CD4-positive, alpha-beta T cell treated with Interleukin-2 at 100 ng/mL for 4 hours (primary cell): ENCODE measurements at places on chromosomes 2 and 18.

- no peak for DNase-seq
These were observed 516.0 kb upstream of the FAM98A start for GRCh38 chr2:34115076-34115475.

DNA sequence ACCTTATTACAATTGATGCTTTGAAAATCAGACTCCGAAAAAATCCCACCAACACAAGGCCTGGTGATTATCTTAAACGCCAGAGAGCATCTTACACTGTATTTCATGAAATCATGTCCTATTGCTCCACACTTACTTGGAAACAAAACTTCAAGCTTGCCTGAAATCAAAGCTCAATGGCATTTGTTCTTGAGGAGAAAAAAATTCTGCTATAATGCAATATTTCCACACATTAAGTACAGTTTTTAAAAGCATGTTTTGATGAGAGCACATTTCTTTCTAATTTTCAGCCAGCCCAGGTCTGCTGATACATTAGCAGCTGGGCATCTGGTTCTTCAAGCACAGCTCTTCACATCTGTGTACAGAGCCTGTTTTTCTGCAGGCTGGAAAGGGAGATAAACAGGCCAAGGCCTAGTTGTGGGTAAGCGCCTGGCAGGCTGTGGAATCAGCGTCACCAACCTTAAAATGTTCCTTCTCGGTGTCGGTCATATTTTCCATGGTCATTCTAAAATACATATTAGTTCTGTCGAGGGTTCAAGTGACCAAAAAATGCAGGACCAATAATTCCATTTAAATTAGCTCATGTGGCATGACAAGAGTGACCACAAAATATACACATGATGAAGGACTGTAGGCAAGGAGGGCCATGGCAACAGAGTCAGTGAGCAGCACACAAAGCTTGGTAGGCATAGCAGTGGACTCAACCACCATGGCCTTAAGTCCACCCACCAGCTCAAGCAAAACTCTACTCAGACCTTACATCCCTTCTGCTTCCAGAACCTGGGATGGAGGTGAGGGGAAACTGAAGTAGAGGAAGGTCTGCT, 20.9 kb downstream of the SLC8A1 start:
- no peak for DNase-seq

DNA sequence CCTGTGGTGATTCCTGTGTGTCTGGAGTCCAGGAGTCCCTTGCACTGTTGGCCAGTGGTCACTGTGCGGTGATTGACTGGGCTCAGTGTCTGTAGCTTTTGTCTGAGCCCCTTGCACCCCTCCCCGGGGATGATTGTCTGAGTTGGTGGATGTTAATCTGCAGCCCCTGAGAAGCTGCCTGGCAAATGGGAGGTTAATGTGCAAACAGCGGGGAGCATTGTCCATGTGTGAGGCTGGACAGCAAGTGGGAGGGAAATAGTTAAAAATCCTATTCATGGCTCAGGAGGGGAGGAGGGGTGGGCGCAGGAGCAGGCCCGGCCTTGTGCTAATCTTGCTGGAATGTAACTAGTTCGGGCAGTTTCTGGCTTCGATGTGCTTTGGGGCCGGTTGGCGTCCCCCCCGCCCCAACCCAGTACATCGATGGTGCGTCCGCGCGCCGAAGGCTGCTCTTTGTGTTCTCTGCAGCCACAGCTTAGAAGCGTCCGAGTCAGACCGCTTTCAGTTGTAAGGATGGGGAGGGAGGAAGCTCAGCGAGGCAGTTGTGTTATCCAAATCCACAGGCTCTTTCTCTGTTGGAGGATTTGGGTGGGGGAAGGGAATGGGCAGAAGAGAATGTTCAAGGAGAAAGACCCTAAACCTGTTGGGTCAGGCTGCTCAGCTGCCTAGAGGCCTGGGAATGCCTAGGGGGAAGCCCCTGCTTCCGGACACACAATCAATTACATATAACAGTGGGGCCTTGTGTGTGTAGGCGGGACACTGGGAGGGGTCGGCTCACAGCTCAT, 71.8 kb downstream of the TGOLN2 start:
- DNase-seq, result no peak

DNA sequence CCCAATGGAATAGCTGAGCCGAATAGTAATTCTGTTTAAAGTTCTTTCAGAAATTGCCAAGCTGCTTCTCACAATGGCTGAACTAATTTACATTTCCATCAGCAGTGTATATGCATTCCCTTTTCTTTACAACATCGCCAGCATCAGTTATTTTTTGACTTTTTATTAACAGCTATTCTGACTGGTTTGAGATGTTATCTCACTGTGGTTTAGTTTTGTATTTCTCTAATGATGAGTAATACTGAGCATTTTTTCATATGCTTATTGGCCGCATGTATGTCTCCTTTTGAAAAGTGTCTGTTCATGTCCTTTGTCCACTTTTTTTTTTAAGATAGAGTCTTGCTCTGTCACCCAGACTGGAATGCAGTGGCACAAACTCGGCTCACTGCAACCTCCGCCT, 100.7 kb downstream of the C2orf74 start:
- DNase-seq, result no peak

DNA sequence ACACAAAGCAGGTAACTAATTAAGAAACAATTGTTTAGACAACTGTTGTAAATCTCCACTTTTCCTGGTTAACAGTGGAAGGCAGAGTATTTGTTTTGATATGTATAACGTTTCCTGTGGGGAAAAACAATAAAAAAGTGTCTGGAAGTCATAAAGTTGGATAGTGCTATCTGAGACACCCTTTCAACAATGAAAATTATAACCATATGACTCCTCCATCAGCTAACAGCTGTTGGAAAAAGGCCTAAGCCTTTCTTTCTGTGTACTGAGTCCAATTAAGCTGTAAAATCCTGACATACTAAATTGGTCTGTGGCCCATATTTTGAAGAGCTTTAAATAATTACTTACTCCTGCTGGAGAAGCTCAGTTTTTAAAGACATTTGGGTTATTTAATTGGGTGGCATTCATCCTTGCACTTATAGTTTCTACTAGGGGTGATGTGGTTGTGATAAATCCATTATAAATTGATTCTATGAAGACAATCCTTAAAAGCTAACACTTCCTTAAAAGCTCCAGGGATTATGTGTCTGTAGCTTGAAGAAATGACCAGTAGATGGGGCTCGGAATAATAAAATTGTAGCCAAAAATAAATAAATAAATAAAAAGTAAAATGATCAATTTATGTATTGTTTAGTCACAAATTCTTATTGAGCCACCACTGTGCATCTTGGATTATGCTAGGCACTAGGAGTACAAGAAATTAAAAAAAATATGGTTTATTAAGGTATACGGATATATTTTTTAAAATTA, 698.1 kb upstream of the NXPH2 start:
- no peak for DNase-seq

GRCh38 chr2:65055422-65056214, 598 bp upstream of the CEP68 start:
- DNase-seq, result no peak

DNA sequence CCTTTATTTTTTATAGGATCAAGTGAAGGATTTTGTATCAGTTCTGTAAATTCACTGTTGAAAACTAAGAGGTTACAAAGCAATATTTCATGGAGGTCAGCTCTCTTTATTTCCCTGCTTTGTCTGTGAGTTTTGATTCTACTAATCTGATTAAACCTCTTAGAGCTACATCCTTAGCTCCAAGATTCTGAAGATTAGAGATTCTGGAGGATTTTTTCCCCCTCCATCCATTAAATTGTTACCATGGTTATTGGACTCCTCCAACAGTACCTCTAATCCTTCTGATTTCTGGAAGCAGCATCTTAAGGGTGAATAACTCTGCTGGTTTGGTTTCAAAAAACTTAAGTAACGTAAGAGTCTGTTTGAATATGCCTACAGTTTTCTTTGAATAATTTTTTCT, 110.0 kb downstream of the TANC1 start:
- no peak for DNase-seq

- no peak for DNase-seq
These were observed 980.1 kb upstream of the POU3F3 start for GRCh38 chr2:103873716-103874351.

DNA sequence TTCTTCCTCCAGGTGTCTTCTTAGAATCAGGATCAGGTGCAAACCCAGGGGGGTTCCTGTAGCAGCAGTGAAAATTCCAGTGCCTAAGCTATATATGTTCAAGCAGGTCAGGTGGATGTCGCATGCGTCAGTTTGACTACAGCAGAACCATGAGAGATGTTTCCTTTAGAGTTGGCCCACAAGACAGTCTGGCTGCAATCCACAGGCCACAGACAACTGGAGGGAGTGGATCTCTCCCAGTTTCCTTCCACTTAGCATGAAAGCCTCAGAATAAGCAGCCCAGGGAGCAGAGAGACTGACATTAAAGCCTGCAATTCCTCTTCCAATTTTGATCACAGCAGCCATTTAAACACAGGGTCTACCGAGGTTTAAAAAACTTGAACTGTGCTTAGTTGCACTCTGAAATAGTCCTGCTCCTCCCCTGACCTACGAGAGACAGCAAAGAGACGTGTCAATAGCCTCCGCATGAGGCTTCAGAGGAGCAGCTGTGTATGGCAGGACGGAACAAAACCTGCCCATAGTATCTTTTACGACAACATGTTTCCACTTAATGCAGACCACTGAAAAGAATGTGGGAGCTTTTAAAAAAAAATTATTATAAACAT, 988 bp upstream of the KCNE4 start:
- no peak for DNase-seq

GRCh38 chr2:51350100-51350499, 318.2 kb upstream of the NRXN1 start:
- no peak for DNase-seq

GRCh38 chr18:68340606-68341005, 374.3 kb downstream of the TMX3 start:
- DNase-seq, result no peak

DNA sequence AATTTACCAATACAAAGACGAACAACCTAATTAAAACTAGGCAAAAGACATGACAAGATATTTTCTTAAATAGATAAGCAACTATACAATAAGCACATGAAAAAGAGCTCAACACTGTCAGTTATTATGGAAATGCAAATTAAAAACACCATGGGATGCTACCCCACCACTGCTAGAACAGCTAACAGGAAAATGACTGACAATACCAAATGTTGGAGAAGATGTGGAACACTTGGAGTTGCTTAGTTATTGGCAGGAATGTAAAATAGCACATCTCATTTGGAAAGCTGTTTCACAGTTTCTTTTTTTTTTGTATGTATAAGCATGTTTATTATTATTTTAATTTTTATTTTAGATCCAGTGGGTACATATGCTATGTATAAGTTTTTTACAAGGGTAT, 84.4 kb downstream of the CYRIA start:
- no peak for DNase-seq

GRCh38 chr2:159379181-159379580, 92.7 kb upstream of the WDSUB1 start:
- DNase-seq, result no peak

GRCh38 chr2:99256677-99257076, 1.2 kb upstream of the LYG2 start:
- DNase-seq, result no peak

- DNase-seq, result no peak
These were observed 69.4 kb upstream of the SMAD7 start for GRCh38 chr18:49020129-49020528.

DNA sequence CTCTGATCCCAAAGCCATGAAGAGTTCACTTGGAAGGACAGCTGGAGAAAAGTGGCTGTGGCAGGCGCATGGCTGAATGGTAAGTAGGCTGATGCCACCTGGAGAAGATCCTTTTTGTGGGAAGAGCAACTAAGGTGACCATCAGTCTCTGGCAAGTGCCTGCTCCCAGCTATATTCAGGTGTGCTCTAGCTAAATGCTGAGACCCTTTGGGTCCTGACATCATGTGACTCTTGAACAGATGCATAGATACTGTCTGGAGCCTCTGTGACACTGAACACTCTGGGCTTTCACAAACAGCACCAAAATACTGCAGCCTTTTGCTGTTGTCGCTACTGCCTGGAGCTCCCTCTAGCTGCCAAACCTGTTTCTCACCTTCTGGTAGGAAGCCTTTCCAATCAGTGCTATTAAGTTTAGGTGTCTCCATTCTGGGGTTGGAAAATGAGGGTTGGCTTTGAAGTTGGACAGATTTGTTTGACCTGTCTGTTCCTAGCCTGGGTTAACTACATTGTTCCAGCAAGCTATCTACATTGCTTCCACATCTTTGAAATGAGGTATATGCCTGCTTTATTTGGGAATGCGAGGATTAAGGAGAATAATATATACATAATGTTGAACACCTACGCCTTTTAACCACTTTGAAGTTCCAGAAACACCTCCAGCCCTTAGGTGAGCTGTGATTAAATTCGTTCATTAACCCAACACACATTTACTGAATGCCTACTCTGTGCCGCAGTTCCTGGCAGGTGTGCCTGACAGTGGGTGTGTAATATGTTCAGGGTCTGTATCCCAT, 3.1 kb downstream of the EGR4 start:
- peak; percentile 54 for DNase-seq

DNA sequence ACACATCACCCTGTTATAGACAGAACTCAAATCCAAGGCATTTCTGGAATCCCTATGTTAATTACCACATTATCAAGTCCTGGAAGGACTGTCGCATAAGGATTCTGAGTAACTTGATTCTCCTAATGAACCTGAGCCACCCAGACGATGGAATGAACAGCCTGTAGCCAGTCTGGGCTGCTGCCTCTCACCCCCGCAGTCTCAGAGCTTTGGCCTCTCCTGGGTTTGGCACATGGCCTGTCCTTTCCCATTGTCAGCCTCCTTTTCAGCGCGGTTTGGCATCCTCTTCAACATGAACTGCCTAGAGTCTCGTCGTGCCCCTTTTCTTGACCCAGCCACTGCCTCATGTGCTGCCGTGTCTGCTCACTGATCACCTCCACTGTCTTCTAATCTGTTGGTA, 147.6 kb downstream of the SLC8A1 start:
- DNase-seq, result no peak

- no peak for DNase-seq
These were observed 184.3 kb downstream of the CYRIA start for GRCh38 chr2:16481351-16481750.

DNA sequence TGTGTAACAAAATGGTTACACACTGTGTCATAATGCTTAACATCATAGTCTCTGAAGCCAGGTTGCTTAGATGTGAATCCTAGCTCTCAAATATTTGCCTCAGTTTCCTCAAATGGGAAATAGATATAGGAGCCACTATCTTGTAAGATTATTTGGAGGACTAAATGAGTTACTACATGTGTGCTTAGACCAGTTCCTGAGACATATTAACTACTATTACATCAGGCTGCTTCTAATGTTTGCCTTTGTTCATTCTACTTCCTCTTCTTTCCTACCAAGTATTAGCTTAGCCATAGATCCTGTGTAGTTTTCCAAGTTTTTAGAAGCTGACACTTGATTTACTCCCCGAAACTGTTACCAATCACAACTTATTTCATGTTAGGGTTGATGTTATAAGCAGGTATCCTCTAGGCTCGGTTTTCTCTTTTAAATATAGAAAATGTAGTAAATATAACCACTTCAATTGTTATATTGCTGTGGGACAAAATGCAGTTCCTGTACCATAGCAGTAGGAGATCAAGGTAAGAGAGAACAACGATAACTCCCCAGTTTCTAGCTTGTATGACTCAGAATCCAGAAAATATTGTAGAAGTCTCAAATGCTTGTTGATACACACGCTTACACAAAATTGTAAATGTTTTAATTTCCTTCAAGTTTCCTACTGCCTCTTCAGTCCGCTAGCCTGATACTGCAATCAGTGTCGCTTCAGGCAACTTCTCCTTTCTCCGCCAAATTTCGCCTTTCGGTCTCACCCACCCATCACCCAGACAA, 751 bp upstream of the DNAJC10 start:
- no peak for DNase-seq
